ENCODE measurements at places on chromosomes 16 and 17.

DNA sequence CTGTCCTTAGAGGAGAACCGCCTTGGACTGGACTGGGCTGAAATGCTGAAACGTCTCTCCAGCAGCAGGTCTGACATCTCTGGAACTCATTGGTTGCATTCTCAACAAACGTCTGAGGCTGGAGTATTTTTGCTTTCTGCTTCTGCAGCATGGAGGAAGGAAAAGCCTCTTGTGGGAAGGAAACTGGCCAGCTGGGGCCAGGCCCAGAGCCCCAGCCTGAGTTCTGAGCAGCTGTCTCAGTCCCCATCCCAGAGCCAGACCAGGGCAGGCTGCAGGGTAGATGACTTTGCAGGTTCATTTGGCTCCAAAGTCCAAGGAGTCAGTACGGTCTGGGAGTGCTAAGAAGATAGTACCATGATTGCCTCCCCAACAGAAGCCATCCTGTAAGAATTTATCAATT, 18.3 kb downstream of the TEKT3 start:
- no peak for DNase-seq

DNA sequence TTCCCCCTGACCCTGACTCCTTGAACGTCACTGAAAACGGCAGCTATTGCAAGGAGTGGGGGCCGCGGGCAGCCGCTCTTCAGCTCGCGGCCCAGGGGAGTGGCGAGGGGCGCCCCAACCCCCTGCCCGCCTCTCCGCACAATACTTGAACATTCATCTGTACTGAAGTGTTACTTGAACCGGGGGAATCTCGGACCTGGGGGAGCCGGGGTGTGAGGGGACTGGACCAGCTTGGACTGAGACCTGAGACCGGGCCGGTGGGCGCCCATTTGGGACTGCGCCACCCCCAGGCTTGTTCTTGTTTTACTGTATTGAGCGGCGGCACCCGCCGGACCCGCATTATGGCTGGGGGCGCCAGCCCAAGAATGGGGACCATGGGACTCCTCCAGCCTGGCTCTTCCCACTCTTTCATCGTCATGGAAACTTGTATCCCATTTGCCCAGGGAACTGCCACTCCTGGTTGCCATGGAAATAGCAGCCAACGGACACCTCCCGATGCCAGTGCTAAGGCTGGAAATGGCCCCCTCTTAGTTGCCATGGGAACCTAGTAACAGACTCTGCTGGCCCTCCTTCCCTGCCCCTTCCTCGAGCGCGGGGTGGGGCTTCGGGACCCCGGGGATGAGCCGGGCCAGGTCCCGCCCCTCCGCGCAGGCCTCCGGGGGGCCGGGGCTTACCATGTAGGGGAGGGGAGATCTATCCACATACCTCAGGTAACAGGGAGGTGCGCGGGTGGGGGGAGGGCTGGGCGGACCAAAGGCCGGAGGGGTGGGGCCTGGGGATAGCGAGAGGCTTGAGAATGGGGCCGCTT, 805 bp upstream of the ORAI3 start:
- DNase-seq, result no peak

GRCh38 chr16:48632137-48632774, 22.3 kb upstream of the N4BP1 start:
- DNase-seq, result no peak

- no peak for DNase-seq
These were observed 5.4 kb upstream of the CSNK1D start for GRCh38 chr17:82278786-82279391.

- DNase-seq, result no peak
These were observed 434.6 kb upstream of the MAF start for GRCh38 chr16:80034948-80035663.

GRCh38 chr16:78452025-78452555, 352.6 kb downstream of the WWOX start:
- DNase-seq, result no peak

DNA sequence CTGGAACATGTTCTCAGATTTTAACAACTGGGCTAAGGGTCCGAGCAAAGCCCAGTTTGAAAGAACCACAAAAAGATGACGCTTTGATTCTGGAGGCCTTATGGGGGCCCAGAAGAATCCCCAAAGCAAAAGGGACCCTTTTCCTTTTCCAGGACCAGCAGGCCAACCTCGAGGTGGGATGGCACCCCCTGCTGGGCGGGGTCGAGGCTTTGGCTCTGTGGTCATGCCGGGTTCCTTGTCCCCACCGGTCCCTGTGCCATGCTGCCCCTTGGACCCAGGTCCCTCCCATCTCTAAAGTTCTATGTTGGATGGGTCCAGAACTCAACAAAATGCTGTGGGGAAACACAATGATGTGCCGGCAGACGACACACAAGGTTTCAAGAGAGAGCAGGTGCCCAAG, 30.9 kb downstream of the TMEM204 start:
- no peak for DNase-seq

GRCh38 chr16:25838724-25839186, 147.0 kb downstream of the HS3ST4 start:
- DNase-seq, result no peak
